ENCODE measurements at places on chromosomes 16 and 17.

DNA sequence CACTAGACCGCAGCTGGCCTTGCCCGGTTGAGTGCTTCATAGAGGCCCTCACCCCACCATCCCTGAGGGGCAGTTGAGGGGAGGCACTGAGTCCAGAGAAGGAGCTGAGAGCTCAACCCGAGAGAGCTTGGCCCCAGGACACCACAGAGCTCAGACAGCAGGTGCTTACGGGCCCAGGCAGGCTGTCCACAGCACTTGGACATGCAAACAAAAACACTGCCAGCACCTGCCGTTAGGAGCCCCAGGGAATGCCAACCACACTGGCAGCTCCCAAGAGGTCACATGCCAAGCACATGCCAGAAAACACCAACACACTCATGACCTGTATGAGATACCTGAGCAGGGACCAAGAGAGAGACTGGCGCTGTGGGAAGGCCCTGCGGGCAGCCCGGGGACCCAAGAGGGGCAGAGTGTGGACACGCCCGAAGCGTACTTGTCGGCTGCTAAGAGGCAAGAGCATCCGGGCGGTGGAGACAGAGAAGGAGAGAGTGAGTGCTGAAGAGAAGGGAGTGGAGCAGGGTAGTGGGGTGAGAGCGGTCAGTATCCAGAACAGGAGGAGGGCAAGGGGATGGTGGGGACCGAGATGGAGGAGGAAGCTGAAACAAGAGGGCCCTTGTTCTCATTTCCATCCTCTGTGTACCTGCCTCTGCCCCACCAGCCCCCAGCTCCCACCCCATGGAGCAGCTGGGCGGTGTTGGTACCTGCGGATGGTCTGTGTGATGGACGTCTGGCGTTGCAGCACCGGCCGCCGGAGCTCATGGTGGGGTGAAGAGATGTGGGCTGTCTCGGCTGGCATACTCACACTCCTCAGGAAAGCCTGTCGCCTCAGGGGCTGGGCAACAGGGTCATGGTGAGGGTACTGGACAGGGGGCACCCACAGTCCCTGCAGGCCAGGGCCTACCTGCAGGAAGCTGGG, 8.2 kb downstream of the RHBDF1 start:
- no peak for DNase-seq

GRCh38 chr17:74943808-74944522, 8.3 kb downstream of the OTOP3 start:
- DNase-seq, result no peak

DNA sequence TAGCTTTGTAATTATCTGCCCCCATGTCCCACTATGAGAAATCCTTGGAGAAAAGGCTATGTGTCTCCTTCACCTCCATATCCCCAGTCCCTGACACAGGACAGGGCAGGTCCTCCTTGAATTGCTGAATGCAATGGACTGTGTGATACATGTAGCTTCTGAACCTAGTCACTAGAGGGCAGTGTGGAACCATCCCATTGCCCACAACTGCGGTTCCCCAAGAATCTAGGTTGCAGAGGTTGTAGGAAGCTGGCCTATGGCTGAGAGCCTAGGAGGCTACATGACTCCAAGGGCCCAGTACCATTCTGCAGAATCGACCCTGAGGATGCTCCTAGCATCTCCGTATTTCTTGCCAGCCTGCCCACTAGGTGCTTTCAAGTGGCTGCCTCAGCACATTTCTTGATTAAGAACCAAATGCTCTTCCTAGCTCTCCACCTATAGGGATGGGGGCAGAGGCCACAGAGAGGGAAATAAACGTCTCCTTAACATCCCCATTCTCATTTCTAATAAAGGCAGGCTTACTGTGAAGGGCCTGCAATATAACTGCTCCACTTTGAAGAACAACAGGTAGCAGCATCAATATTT, 394.0 kb downstream of the CA10 start:
- DNase-seq, result peak; percentile 53

GRCh38 chr16:55408661-55409060, 70.3 kb upstream of the MMP2 start:
- no peak for DNase-seq

GRCh38 chr17:42266918-42267766, 9.0 kb downstream of the STAT5B start:
- DNase-seq, result peak; percentile 28

- DNase-seq, result peak; percentile 72
Observed at GRCh38 chr17:75024686-75025397, 12.4 kb downstream of the MRPL58 start.

DNA sequence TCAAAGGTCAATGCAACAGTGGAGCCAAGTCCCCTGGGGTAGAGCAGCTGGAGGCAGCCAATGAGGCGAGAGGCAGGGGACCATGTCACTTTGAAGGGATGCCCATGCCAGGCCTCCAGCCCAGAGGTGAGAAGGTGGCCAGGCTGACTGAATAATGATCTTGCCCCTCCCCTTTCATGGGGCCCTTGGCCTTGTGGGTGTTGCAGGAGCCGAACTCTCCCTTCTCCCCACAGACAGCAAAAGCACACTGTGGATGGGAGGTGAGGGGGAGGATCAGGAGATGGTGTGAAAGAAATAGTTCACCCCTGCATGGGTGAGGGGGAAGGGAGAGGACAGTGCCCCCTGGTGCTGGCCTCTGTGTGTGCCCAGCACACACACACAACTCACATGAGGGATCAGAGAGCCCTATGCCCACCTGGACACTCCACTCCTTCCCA, 15.8 kb upstream of the TBX21 start:
- DNase-seq, result peak; percentile 72

GRCh38 chr17:55632893-55633292, 89.8 kb downstream of the TMEM100 start:
- no peak for DNase-seq

GRCh38 chr16:22844416-22844815, 30.5 kb downstream of the HS3ST2 start:
- no peak for DNase-seq

DNA sequence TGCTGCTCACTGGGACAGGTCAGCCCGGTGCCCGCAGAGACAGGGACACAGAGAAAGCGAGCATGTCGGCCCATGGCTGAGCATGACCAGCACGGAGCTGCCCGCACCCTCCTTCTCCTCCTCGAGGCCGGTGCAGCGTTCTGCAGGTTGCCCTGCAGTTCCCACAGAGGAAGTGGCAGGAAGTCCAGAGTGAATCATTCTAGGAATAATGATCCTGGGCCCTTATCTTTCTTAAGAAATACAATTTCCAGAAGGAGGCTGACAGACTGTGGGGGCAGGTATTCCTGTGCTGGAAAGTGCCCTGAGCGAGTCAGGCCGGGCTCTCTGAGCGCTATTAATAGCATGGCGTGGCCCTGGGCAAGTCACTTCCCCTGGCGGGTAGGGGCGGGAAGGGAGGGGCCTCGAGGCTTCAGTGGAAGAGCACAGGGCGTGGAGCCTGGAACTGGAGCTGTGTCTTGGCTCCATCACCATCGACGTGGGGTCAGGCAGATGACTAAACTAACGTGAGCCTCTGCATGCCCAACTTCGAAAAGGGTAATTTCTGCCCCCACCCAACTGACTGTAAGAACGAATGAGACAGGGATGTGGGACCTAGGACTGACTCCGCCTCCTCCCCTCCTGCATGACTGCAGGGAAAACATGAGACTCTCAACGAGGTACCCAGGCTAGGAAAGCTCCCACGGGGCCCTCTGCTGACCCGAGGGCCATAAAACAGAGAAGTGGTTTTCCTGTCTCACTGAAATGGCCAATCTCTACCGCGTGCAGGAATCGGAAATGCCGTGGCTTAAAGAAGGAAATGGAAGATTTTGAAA, 9.8 kb downstream of the TMEM204 start:
- DNase-seq, result peak; percentile 76

GRCh38 chr17:78399693-78400144, 21.3 kb downstream of the PGS1 start:
- DNase-seq, result no peak

GRCh38 chr16:25988084-25988483, 296.3 kb downstream of the HS3ST4 start:
- DNase-seq, result no peak

DNA sequence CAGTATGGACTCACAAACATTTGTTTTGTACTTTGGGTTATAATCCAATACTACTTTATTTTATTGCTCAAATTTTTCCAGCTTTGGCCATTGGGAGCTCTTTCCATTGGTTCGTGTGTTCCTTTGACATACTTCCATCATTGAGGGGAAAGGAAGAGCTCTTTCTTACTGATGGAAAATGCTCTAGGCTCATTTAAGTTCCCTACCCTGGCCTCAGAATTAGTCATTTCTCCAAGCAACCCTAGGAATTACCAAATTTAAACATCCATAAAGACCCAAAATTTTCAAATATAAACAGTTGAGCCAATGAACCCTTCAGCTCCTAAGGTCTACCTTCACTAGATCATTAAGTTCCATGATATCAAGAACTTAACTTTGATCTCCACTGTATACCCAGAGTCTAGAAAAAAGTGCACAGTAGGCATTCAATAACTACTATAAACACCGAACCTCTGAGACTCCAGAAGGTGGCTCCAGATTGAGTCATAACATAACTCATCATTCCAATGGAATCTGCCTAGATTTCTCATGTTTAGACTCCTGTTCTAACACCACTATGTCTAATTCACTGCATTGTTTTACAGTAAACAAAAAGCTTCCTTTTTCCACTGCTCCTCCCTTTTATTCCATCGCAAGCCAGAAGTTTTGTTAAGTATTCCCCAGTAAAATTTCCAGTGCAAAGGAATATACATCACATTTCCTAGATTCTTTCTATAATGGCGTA, 39.0 kb downstream of the SMURF2 start:
- no peak for DNase-seq

GRCh38 chr17:44095647-44096496, 25.3 kb downstream of the G6PC3 start:
- no peak for DNase-seq
